ENCODE measurements at places on chromosomes 6 and 20.

GRCh38 chr6:135033238-135033637 is 21.4 kb downstream of the HBS1L start:
- no peak for DNase-seq

DNA sequence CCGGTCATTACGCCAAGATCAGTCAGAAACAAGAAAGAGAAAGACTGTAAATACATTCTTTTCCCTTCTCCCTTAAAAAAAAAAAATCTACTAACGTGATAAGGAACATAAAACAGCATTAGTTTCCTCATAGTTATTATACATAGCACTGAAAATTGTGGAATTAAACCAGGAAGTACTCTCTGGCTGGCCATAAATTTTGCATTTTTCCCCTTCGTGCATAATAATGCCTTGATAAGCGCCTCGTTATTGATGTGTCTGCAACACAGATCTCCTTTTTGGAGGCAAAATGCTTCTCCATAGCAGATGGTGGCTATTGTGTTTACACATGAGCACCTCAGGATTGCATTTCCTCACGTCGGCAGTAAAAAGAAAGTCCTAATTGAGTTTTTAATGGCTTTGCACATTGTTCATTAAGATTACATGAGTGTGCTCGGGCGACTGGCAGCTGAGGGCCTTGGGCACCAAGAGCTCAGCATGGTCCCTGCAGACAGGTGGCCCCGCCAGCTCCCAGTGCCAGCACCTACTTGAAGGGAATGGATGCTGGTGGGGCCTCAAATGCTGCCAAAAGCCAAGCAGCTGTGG is 394.5 kb downstream of the PTPRT start:
- DNase-seq = no peak

- DNase-seq = no peak
Observed at GRCh38 chr6:120646101-120646500, 688.2 kb downstream of the TBC1D32 start.

- no peak for DNase-seq
Observed at GRCh38 chr6:116390581-116390980, 19.8 kb downstream of the DSE start.

- no peak for DNase-seq
Observed at GRCh38 chr6:57434944-57435343, 117.5 kb downstream of the PRIM2 start.

DNA sequence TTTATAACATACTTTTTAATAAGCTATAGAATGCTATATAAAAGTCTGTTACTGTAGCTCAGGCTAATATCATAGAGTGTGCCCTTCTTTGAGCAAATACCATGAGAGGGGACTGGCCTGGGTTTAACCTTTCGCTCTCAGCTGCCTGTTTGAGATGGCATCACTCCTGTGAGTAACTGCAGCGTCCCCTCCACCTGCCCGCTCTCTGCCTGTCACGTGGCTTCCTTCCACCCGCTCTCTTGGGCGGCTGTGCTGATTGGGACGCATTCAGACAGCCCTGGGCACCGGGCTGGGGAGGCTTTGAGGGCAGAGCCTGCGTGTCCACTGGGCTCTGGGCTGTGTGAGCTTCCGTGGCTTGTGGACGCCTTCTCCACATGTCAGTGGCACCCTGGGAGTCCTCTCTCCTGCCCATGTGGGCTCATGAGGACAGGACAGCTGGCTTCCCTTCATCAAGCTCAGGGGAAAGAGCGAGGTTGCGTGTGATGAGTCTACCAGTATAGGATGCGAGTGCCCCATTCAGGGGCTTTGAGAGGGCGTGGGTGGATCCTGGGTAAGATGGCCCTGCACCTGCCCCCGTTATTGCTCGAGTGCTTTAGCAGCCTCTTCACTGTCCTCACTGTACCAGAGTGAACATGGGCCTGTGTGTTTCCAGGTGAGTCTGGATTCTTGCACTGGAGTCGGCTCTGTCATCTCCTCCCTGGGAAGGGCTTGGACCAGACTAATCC is 10.7 kb upstream of the C20orf204 start:
- no peak for DNase-seq

- no peak for DNase-seq
Observed at GRCh38 chr6:157822245-157823000, 623 bp upstream of the SNX9 start.

DNA sequence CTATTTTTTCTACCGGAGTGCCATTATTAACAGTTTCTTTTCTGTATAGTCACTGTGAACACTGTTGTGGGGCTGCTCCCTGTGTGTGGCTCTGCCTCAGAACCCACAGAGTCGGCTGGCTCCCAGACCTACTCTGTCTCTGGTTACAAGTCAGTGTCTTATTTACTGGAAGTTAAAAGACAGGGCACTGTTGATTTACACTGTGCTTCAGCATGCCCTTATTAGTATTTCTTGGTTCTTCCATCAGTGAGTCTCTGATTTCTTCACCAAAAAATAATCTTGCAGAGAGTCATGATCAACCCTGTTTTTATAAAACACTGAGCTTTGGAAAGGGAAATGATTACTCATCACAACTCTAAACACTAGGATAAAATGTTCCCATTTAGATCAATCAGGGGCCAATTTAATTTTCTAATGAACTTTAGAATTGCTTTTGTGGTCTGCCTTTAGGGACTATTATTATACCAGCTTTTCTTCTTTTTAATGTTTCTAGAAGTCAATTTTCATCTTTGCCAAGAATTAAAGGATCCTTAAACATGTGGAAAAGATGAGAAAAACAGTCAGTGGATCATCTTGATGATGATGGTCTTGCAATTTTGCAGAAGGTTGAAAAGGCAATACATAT is 92.6 kb downstream of the UTRN start:
- peak; percentile 64 for DNase-seq

DNA sequence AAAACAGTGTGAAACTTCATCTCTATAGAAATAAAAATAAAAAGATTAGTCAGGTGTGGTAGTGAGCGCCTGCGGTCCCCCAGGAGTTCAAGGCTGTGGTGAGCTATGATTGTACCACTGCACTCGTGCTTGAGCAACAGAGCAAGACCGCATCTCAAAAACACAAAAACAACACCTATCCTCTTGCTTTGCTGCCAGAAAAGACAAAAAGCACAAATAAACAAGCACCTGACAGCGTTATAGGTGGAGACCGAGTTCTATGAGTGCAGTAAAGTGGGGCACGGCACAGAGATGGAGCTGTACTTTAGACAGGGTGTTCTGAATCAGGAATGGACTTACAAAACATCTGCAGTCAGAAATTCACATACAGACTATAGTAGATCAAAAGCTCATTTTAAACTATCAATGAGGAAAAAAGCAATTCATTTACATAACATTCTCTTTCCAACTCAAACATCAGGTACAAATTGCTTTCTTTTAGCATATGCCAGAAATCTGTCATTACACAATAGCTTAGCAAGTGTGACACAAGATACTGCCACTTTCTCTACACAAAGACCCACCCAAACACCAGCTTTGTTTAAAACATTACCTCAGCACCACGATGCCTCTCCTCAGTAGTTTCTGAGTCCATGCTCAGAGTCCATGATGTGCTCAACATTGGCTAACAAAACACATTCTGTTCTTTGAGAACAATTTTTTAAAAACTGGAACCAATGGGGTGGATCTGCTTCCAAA is 10.1 kb downstream of the EZR start:
- no peak for DNase-seq

- DNase-seq = no peak
Observed at GRCh38 chr6:31572041-31572911, at the start of gene LTA. Gene LTA, plus strand, starts transcription at chr6:31572289. Its CDS starts 454 bp downstream, at chr6:31572743.

- no peak for DNase-seq
Observed at GRCh38 chr6:13339863-13340630, 11.7 kb upstream of the TBC1D7 start.

GRCh38 chr20:10347086-10347880 is 86.7 kb downstream of the MKKS start:
- peak; percentile 81 for DNase-seq

GRCh38 chr6:142867355-142867801 is 77.6 kb downstream of the HIVEP2 start:
- peak; percentile 36 for DNase-seq

GRCh38 chr6:87944541-87944954 is 103.1 kb upstream of the SPACA1 start:
- DNase-seq = peak; percentile 78

DNA sequence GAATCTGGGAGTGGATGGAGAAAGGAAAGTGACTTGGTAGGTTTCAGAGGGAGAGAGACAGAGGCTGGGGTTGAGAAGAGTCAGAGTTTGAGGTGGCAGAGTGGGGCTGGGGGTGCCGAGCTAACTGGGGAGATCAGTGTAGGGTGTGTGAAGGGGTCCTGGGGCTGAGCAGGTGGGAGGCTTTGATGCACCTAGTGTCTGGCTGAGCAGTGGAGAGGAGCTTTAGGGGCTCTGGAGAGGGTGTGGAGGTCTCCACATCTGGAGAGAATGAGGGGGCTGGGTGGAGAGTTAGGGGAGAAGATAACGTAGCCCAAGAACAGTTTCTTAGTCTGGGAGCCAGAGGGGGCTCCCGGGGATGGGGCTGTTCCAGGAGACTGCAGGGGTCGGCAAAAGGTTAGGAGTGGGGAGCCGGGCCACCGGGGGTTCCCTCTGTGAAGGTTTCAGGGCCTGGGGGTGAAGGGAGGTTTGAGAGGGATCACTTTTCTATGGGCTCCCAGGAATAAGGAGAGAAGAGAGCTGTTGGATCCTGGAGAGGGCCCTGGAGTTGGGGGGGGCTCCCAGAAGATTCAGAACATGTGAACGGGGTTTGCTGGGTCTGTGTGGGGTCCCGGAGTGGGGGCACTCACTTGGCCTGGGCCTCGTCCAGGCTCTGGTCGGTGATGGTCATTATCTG is 797 bp downstream of the PBX2 start:
- no peak for DNase-seq

DNA sequence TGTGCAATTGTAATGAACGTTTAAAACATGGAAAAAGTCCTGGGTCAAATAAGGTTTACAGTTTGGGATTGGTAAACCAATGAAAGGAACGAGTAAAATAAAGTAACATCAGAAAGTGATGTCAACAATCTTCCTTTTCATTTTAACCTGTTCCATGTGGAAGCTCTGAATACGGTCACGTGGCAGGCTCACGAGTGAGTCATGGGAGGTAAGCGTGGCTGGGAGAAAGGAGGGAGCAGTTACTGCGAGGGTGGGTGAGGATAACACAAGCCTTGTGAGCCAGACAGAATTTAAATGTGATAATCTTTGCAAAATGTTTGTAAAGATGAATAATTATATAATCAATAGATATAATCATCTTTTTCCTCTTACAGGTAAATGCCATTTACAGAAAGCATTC is 171.3 kb upstream of the HDAC2 start:
- no peak for DNase-seq

DNA sequence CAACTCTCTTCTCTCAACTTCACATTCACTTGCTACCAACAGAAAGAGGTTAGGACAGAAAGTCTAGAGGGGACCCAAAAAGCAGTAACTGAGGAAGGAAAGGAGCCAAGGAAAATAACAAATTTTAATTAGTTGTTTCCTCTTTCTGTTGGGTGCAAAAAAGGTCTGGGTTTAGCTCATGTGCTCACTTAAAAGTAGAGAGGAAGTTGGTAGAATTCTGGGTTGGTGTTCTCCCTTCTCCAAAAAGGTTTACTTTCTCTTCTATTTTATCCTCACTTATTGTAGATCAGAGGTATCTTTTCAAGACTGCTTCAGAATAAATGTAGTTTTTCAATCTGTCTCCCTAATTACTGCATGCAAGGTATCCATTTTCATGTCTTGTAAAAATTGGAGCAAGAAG is 42.8 kb downstream of the MAP3K7 start:
- no peak for DNase-seq

DNA sequence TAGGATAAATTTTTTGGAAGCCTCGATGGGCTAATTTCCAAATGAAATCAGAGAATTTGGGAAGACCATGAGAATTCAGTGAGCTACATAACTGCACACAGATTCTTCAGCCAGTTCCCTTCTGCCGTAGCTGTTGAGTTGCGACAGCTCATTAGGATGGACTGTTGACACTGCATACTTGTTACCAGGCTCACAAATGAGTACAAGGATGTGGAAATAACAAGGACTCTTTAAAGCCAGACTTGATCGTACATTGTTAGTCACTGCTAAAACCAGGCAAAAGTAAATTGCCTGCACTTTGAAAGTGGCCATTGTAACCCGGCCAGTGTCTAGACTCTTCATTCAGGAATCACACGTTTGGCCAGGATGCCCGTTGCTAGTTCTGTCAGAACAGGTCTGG is 37.0 kb downstream of the NDUFAF5 start:
- peak; percentile 7 for DNase-seq

- DNase-seq = peak; percentile 28
Observed at GRCh38 chr20:7926767-7927166, 13.5 kb downstream of the HAO1 start.

DNA sequence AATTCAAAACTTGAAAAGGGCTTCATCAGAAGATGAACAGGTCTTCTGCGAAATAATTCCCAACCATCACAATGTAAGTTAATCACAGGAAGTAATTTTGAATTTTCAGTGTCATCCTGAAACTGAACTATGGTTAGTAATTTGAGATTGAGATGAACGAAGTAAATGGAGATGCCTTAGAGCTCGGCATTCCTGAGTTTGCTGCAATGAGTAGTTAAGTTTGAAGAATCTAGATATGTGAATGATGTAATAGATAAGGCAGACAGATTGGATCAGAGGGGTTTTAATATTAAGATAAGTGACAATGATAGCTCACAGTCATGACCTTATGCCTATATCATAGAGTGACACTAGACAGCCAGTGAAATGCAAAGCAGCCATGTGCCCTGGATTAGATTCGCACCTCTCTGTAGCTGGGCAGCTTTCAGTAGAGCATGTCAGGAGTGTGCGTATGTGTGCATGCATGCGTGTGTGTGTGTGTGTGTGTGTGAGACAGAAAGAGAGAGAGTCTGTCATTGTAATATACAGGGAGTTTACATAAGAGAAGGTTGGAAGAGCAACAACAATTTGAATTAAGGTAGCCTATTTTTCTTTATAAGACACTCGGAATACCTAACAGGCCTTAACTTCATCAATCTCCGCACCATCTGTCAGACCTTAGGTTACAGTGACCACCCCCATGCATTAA is 233.0 kb downstream of the GMPR start:
- peak; percentile 36 for DNase-seq

DNA sequence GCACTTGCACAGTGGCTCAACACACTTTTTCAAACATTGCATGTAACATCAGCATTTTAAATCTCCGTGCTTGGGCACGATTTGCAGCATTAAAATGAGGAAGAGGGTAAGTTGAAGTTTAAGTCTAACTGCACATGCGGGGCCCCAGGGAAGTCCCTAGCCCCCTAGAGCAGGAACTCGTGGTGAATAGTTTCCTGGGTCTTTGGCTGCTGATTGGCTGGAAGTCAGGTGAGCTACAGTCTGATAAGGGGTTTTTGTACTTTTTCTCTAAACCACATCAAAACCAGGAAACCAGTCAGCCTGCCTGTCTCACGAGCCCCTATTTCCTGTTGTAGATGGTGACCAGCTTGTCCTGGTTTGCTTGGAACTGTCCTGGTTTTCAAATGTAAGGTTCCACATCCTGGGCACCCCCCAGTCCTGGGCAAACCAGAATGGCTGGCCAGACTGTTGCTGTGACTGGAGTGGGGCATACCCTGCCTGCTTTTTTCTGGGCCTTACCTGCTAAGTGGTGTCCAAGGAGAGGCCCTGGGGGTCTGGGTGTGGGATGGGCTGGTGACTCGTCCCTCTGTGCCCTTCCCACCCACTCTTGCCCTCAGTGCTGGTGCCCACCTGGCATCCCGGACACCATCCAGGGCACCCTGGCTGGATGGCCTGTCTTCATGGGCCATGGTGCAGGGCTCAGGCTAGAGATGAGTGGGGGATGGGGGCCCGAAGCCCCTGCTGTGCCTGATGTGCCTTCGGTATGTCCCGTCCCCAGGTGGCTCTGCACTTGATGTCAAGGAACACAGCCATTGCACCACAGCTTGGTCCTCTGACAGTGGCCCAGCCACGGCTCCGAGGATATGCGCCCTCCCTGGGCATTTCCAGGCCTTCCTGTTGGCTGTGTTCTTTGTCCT is 31.8 kb downstream of the SUN5 start:
- DNase-seq = no peak

- peak; percentile 80 for DNase-seq
Observed at GRCh38 chr6:155014670-155015300, 19.7 kb downstream of the TIAM2 start.
